MCF 10A (cell line): ENCODE measurements at places on chromosomes 12 and 14. TPM values are rescaled to one million over a fixed set of nuclear protein-coding genes. Genes with fewer than 3 reads are reported as not detected.

TMEM253 gene
- 0.59 and 1.6 TPM in 2 replicates for total RNA-seq

KLRC2 gene
- total RNA-seq = 1.9 and 5.2 TPM in 2 replicates

KTN1 gene
- total RNA-seq = 165 and 180 TPM in 2 replicates

TBX5 gene
- total RNA-seq = not detected in 2 replicates

PTPRR gene
- total RNA-seq = 0.17 TPM in 1 of 2 replicates, not detected in the other

CABP1 gene
- total RNA-seq = not detected in 2 replicates

OR4N5 gene
- not detected in 2 replicates for total RNA-seq

OTOGL gene
- total RNA-seq = not detected in 2 replicates

CFAP54 gene
- total RNA-seq = 0.56 and 1.1 TPM in 2 replicates

MDM1 gene
- 11.8 and 17.5 TPM in 2 replicates for total RNA-seq

TMEM263 gene
- 60.1 and 68.4 TPM in 2 replicates for total RNA-seq

RERGL gene
- 0.37 TPM in 1 of 2 replicates, not detected in the other for total RNA-seq

POLE2 gene
- 1.9 and 3.8 TPM in 2 replicates for total RNA-seq

RIC8B gene
- total RNA-seq = 10.0 and 10.8 TPM in 2 replicates

NXPH4 gene
- total RNA-seq = 2.2 and 2.8 TPM in 2 replicates
